ENCODE measurements at places on chromosomes 4 and X.

DNA sequence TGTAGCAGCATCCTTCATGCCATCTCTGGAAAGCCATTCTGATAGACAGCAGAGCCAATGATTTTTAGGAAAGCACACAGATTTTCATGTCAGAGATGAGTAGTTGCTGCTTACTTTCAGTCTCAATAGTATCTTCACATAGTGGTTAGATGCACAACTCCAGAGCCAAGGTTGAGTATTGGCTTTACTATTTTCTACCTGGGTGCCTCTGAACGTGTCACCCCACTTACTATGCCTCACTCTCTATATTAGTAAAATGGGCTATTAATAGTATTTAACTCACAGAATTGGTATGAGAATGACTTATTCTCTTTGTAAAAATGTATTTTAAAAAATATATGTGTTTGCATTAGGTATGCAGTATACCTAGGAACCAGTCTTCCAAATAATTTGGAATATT, 108.8 kb upstream of the STIM2 start:
- no peak for DNase-seq

GRCh38 chr4:139943277-139943676, 210.7 kb downstream of the MAML3 start:
- no peak for DNase-seq

DNA sequence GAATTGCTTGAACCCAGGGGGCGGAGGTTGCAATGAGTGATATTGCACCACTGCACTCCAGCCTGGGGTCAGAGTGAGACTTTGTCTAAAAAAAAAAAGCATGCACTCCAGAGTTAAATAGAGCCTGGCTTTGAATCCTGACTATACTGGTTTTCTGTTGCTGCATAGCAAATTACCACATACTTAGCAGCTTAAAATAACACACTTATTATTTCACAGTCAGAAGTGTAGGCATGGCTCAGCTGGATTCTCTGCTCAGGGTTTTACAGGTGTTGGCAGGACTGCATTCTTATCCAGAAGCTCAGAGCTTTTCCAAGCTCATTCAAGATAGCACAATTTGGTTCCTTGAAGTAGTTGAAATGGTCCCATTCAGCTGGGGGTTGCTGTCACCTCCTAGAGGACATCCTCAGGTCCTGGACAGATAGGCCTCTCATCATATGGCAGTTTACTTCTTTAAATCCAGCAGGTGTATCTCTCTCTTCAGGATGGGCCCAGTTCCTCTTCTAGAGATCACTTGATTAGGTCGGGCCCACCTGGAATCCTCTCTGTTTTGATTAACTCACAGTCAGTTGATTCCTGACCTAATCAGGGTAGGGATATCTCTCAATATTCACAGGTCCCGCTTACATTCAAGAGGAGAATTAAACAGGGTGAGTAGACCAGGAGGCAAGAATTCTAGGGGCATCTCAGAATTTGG, 26.8 kb downstream of the DOCK11 start:
- DNase-seq: no peak

- DNase-seq: no peak
These were observed 65.1 kb upstream of the C4orf54 start for GRCh38 chr4:99722725-99723124.

GRCh38 chr4:112003231-112003907, 141.9 kb upstream of the FAM241A start:
- no peak for DNase-seq

DNA sequence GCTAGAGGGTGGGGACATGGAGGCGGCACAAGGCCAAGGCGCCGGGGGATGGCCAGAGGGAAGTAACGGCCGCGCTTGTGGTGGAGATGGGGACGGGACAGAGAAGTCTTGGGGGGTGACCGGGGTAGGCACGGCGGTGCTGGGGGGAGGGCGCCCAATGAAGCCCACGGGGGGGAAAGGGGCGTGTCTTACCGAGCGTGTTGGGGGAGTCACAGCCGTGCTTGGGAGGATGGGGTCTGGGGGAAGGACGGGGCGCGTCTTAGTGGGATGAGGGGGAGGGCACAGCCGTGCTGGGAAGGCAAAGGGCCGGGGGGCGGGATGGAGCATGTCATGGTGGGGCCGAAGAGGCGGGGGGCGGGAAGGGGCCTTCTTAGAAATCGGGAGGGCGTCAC, 952 bp downstream of the ARSD start:
- DNase-seq: peak; percentile 38

GRCh38 chr4:154622598-154622997, 10.1 kb upstream of the FGG start:
- no peak for DNase-seq

GRCh38 chr4:19531906-19532848, 719.5 kb upstream of the SLIT2 start:
- DNase-seq: no peak

- DNase-seq: no peak
These were observed 165.4 kb upstream of the LDB2 start for GRCh38 chr4:17063888-17064287.

- no peak for DNase-seq
These were observed 67.7 kb upstream of the PGRMC2 start for GRCh38 chr4:128355305-128355704.

DNA sequence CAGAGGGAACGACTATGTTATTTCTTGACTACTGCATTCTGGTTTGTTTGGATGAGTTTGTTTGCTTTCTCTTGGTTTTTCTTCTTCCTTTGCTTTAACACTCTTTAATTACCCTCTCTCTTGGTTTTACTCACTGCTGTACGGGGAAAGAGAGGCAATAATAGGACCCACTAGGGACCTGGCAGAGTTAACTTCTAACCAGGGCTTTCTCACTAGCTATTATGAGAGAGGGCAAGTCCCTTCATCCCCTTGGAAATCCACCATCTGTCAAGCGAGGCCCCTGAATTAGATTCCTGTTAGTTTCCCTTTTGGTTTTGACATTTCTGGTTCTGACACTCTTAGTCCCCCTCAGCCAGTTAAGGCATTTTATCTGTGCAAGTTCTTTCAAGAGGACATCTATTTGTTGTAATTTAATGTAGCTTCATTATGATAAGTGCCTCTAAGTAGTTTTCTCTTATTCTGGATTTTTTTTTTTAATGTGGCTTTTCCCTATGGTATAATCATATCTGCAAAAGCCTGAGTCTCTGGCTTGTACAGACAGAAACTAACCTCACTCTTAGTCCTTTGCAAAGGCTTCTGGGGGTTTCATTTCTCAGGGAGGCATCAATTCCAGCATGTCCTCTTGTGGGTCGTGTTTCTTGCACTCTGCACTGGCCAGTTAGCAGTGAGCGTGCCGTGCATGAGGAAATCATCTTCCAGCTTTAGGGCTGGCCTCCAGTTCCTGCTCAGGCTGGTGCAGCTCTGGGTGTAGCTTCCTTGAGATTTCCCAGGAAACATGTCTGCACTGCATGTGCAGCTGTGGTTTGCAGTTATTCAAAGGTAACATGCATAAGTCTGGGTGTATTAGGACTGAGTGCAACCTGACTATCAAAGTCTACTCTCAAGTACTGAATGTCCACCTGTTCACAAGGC, 221.3 kb downstream of the STIM2 start:
- no peak for DNase-seq
